ENCODE measurements at places on chromosomes 16 and 17.

DNA sequence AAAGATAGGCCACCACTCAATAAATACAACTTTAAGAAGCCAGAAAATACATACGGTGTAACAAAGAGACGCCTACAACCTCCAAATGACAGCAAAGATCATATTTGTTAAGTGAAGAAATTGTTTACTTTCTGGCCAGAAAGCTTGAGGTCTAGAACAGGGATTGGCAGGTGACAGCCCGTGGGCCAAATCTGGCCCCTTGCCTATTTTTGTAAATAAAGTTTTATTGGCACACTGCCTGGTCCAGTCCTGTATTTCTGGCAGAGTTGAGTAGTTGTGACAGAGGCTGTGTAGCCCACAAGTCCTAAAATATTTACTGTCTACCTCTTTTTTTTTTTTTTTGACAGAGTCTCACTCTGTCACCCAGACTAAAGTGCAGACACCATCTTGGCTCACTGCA lies 3.4 kb upstream of the CLEC19A start:
- DNase-seq = no peak

DNA sequence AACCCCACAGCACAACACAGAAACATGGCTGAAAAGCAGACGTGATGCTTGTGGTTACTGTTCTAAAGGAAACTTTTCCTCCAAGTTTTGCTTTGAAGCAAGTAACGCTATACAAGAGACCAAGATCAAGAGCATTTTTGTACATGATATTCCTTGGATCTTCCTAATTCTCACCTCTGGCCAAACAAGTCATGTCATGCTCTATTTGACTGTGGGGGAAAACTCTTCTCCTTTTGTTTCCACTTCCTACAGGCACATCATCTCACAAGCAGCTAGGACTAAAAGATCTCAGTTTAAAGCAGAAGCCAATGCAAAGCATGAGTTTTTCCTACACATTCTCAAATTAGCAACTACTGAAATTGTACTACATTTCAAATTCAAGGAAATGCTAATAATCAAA lies 50.7 kb downstream of the CFDP1 start:
- no peak for DNase-seq

- no peak for DNase-seq
These were observed 1.4 kb downstream of the PAQR4 start for GRCh38 chr16:2970563-2970962.

GRCh38 chr17:31699281-31699680 lies 159.8 kb downstream of the COPRS start:
- no peak for DNase-seq

GRCh38 chr16:8949536-8950418 lies 13.9 kb downstream of the USP7 start:
- no peak for DNase-seq

- peak; percentile 96 for DNase-seq
These were observed at the start of gene AKAP10 for GRCh38 chr17:19977293-19978208. Gene AKAP10, minus strand, starts transcription at chr17:19977828. Its CDS starts 149 bp downstream, at chr17:19977679.

DNA sequence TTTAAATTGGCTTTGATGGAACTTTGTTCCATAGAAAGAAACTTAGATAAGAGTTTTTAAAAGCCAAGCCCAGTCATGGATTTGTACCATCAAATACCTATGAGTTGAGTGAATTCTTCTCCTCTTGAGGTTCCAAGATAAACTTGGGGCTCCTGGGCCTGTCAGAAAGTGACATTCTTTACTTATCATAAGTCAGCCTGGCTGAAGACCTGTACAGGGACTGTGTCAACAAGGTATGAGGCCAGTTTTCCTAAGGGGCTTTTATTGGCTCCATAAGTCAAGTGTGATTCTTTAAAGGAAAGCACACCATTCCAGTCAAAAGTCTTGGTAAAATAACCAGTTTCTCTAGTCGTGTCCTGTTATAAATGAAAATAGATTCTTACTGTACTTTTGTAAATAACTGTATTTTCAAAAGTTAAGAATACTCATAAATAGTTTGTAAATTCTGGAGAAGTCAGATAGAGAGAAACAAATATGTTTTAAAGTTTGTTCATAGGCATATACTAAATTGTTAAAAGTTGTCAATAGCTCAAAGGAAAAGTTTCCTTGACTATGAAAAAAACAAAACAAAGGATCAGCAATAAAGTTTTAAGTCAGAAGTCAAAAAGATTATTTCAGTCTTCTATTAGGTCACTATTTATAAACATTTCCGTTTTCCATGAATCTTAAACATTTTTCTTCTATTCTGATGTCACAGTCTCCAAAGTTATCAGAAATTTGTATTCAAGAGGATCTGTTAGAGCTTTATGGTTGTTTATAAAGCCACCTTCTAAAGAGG lies 22.5 kb upstream of the MYO1D start:
- no peak for DNase-seq

- no peak for DNase-seq
These were observed at the start of gene TMEM114 for GRCh38 chr16:8589900-8590688. Gene TMEM114, minus strand, starts transcription at chr16:8590511. Its CDS starts 673 bp downstream, at chr16:8589838.

GRCh38 chr16:61579195-61579594 lies 457.0 kb downstream of the CDH8 start:
- DNase-seq = no peak

- DNase-seq = no peak
These were observed 263.9 kb downstream of the CNTNAP4 start for GRCh38 chr16:76541070-76541469.

DNA sequence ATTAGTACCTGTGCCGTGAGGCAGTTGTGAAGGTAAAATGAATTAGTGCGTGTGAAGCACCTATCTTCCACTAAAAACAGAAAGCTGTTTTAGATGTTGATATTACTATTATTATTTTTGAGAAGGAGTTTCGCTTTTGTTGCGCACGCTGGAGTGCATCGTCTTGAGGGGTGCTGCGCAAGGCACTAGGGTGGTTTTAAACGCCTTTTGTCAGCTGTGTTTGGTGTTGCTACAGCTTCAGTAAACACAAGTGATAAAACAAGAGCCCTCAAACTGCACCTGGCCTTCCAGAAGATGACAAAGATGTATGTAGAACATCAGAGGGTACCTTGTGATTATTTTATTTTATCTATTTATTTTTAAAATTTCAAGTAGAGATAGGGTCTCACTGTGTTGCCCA lies 38.2 kb downstream of the PLCG2 start:
- no peak for DNase-seq

GRCh38 chr17:5329784-5330557 lies 47.9 kb downstream of the RABEP1 start:
- DNase-seq = no peak

DNA sequence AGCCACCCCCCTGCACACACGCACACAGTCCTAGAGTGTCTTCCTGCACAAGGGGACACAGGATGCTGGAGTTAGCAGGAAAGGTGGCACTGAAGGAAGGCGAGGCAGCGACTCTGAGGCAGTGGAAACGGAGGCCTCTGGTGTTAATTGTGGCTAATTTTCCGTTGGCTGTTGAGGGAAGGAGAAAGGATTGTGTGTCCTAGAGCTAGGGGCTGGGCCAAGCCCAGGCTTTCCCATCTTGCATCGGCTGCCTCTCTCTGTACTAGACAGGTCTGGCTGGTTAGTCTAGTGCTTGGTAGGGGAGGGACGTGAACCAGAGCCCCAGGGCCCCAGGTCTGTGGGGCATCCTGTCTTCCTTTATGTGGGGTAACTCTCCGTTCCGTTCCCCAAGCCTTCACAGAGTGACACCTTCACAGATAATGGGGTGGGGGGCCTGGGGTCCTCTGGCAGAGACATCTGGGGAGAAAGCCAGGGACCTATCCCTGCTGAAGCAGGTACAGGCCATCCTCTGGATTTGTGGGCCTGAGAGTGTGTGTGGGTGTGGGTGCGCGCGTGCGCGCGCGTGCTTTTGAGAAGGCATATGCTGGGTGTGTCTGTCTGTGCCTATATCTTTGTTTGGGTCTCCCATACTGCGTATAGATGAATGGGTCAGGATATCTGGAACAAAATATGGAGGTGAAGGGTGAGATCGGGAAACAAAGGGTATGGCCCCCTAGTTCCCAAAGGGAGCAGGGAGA lies at the start of gene CHD3:
Gene CHD3, plus strand, starts transcription at position 606 of the 737 bp plus-strand sequence. CDS start 212 bp downstream, outside the sequence.
- DNase-seq = no peak

- no peak for DNase-seq
These were observed 70.7 kb downstream of the TEX14 start for GRCh38 chr17:58621174-58621573.

GRCh38 chr16:31480851-31481536 lies 1.9 kb upstream of the SLC5A2 start:
- DNase-seq = peak; percentile 60

DNA sequence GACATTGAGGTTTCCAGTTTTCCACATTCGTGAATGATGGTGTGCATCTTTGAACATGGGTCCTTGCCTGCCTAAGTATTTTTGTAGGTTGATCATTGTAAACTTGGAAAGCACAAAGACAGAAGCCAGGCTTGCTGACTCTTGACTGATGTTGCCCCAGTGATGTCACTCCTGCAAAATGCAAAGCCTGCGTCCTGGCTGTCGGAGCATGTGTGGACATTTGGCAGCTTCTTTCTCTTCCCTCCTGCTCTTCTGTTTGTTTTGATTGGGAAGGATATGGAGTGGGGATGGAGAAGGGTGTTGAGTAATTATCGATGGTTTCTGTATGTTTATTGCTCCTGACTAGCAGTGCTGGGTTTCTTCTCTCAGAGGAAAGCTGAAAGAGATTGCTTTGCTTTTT lies 3.2 kb downstream of the NDE1 start:
- DNase-seq = no peak

DNA sequence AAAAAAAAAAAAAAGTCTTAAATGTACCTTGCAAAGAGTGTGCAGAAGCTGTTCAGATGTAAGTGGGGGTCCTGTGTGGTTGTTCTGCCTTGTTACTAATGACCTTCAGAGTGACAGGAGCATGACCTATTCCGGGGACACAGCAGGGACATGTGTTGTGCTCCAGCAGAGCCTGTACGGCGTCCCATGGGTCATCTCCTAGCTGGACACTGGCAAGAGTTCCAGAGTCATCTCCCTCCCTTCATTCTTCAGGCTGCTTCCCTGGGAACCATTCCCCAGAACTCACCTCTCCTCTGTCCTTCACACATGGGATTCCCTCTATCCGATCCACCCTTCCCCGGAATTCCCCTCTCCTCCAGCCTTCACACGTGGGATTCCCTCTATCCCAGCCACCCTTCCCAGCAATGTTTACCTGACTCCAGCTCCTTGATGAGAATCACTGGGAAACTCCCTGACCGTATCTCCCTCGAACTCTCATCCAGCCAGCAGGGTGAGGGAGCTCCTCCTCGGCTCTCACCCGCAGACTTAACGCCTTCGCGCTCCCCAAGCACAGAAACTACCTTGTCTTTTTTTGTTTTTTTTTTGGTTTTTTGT lies 85.8 kb downstream of the MRM3 start:
- DNase-seq = no peak

DNA sequence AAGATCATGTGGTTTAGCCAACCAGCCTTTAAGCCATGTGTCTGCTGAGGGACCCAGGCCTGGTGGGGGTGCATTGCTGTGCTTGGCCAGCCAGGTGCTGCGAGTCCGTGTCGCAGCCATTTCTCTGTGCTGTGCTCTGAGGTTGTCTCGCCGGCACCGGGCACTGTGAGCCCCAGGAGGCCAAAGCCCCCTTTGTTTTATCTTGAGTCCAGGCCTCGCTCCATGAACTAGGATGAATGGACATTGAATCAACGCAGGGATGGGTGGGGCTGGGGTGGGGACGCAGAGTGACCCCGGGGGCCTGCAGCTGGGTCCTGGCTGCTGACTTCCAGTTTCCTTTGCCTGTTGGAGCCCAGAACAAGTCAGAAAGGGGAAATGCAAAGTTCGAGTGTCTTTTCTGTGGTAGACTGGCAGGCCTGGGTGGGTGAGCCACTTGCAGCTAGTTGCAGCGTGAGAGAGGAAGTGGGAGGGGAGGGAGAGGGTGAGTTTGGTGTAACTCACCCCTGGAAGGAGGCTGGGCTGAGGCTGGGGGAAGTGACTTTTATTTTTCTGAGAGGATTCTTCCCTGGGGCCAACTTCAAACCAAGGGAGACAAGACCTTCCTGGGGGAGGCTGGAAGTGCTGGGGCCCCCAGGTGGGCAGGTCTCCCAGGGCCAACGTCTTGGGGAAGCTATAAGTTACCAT lies 324.7 kb downstream of the SEC14L1 start:
- DNase-seq = peak; percentile 78

DNA sequence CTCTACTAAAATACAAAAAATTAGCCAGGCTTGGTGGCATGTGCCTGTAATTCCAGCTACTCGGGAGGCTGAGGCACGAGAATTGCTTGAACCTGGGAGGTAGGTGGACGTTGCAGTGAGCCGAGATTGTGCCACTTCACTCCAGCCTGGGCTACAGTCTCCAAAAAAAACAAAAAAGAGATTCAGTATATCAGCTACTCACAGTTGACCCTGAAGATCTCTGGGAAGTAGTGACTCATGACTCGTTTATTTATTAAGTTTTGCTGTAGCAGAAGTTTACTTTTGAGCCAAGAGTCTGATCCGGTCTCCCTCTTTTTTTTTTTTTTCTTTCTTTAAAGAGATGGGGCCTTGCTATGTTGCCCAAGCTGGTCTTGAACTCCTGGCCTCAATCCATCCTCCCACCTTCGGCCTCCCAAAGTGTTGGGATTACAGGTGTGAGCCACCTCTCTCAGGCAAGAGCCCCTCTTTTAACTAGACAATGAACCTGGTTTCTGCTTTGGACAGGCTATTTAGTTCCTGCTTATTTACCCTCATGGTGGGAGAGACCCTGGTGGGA lies 4.4 kb downstream of the MVP start:
- DNase-seq = no peak

DNA sequence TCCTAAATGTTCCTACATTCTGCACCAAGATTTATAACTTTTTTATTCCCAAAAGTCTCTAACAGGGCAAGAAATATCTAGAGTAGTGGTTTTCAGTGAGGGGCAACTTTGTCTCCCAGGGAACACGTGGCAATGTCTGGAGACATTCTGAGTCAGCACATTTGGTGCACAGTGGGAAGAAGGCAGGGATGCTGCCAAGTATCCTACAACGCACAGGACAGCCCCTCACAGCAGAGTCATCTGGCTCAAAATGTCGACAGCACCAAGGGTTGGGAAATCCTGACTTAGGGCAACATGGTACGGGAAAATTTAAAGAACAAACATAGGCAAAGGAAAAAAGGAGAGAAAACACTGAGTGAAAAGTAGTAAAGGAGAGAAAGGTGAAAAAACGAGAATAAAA lies 61.8 kb downstream of the SMG6 start:
- DNase-seq = no peak

DNA sequence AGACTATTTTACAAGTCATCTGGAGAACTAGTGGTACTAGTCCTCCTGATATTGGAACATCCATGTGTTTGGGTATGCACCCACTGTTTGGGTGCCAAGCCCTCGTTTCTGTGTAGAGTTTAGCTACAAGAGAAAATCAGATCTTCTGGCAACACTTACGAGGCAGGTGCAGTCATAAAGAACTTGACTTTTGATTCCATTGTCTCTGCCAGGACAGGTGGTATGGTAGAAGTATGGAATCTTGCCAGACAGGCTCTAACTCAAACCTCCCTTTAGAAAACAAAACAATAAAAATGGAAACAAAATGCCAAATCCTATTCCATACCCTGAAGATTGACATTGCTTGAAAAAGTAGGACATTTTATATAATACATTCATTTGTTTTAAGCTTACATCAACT lies 16.0 kb downstream of the RNF43 start:
- DNase-seq = no peak
